Sigmoid colon (tissue), 7 donors: ENCODE measurements at places on chromosomes 6 and 20.

GRCh38 chr6:132760256-132760655, 2.6 kb upstream of the VNN2 start:
- DNase-seq: no peak

DNA sequence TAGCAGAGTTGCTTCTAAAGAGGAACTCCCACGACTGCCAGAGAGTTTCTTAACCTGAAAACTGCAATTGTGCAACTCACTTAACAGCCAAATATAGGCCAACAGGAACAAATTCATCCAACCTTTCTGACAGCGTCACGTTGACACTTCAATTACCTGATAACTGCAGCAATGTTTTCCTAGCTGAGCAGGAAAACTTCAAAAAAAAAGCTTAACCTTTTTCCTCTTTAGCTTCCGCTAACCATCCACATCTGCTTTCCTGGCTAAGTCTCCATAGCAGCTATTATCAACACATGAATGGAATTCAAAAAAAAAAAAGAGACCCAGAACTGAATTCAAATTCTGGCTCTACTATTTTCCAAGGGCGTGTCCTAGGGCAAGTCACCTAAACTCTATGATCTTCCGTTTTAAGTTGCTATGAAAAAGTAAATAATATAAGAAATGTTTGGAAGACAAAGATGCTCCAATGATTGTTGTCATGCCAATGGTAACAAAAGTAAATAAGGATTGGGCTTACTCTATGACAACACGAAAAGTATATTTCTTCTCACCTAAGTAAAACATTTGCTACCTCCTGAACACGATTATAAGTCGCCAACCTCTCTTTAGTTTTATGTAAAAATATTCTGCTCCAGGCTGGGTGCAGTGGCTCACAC, 524.6 kb upstream of the JARID2 start:
- DNase-seq: no peak

DNA sequence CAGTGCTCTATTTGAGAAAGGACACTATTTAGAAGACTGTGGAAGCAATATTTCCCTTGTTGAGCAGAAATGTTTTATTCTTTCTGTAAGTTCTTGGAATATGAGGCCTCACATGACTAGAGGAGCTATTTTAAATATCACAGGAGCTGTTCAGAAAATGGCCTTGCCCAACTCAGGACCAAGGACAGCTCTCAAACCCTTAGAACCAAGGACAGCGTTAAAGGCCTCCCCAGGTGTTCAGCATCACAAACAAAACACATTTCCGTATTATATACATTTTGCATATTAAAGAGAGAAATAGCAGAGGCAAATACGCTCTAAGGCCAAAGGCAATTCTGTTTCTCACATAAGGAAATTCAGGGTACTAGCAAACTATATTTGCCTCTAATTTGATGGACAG, 631.4 kb downstream of the CDH26 start:
- no peak for DNase-seq

GRCh38 chr6:113701552-113702254, 155.4 kb upstream of the MARCKS start:
- no peak for DNase-seq

GRCh38 chr6:4806337-4806725, 30.1 kb downstream of the CDYL start:
- DNase-seq: no peak

GRCh38 chr6:33962246-33963027, 158.6 kb upstream of the MLN start:
- no peak for DNase-seq

DNA sequence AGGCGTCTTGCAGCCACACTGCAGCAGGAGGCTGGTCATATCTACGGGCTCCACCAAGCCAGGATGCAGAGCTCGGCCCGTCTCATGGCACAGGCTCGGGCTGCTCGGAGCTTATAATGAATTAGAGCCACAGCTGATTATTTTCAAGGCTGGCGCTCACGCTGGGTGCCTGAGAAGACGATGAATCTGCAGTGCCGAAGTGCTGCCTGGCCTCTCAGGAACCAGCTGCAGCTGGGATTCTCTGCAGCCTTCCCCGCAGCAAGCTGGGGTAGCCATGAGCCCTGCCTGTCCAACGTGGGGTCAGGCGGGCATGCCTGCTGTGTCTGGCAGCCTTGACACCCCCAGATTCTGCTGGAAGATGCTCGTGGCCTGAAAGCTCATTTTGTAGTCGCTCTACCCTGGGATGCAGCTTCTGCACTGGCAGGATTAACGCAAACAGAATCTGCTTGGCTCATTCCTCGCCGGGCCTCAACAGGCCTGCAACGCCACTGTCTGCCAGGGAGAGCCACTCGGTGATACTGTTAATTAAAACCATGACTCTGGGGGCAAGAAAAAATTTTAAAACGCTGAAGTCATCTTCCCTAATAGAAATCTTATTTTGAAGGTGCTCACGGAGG, 104.3 kb downstream of the CDH26 start:
- peak; percentile 46 for DNase-seq

GRCh38 chr20:63746751-63747315, 7.3 kb downstream of the SLC2A4RG start:
- DNase-seq: no peak
